MCF 10A (cell line): ENCODE measurements at places on chromosomes 5 and 9. TPM values are rescaled to one million over a fixed set of nuclear protein-coding genes. Genes with fewer than 3 reads are reported as not detected.

DNA sequence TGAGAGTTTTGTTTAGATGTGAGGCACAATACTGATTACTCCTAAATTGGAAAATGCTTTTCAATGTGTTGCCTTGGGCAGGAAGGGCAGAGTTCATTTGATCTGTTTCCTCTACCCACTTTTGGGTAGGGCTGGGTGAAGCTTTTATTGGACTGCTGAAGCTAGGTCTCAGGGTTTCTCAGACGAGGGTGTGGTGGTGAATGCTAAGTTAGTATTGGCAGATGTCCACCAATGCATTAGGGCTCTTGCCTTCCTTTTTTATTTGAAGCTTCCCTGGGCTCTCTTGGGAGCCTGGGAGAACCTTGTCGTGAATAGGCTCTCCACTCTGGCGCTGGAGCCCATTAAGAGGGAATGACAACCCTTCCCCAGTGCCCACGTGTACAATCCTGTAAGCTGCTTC is 23.1 kb downstream of the SPTAN1 start:
- H3K4me1 ChIP-seq: peaks cover 20% of the 10 kb centered on the region
- DNase-seq: no peak
- H3K36me3 ChIP-seq: peaks cover 94% of the 10 kb centered on the region

DNA sequence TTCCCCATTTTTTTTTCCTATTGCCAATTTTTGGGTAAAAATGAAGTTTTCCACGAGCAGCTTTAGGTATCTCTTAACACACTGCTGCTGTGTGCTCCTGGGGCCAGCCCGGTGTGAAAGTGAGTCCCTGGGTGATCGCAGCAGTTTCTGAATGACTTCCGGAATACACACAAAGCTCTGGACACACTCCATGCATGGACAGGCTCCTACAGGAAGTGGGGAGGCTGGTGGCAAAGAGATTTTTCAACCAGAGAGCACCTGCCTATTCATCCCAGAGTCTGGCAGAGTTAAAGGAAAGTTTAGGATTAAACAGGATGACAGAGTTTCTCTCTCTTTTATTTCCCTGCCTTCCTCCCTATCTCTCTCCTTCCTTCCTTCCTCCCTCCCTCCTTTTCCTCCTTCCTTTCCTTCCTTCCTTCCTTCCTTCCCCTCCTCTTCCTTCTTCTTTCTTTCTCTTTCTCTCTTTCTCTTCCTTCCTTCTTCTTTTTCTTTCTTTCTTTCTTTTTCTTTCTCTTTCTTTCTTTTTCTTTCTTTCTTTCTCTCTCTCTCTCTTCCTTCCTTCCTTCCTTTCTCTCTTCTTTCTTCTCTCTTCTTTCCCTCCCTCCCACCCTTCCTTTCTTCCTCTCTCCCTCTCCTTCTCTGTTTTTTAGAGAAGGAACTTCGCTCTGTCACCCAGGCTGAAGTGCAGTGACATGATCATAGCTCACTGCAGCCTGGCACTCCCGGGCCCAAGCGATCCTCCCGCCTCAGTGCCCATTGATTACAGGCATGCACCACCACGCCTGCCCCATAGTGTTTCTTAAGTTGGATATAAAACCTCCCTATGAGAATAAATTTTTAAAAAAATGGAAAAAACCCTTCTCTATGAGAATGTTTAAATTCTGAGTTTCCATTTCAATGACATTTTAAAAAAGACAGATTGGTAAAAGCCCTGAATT is 38.7 kb upstream of the UBTD2 start:
- H3K4me3 ChIP-seq: no peak overlapping the region
- peaks cover 20% of the 10 kb centered on the region for H3K4me1 ChIP-seq

DNA sequence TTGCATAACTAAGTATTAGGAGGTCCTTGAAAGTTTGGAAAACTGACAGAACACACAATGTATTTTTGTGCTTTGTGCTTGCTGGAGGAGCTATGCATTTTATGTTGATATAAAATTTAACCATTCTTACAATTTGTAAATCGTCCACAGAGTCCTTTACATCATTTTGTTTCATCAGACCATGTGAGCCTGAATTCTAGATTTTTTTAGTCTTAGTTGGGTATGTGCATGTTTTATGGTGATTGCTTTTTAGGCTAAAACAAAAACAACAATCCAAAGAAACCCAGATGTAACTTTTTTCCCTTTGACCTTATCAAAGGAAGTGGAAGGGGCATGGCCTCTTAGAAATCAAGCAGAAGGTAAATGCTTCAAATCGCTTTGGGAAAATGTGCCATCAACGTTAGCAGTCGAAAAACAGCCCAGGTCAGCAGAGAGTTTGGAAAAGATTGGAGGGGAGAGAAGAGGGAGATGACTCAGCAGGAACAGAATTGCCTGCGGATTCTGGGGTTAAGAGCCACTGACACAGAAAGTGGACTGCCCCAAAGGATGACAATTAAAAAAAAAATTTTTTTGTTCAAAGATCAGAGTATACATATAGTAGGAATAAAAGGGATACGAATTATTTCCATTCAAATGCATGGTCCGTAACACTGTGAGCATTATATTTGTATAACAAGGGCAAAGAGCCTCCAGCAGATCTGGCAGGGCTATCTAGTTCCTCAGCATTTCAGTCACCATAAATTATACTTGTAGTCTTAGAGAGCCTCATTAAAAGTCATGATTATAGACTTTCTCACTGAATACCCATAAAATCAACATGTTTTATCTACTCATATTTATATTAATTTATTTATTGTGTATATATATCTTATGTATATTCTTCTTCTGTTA is 253.5 kb upstream of the HAPLN1 start:
- no peak overlapping the region for H3K4me3 ChIP-seq
- H3K27me3 ChIP-seq: peaks cover 44% of the 10 kb centered on the region

GRCh38 chr9:122954253-122954691 is 13.5 kb downstream of the RABGAP1 start:
- H3K36me3 ChIP-seq: peaks cover 7% of the 10 kb centered on the region
- peak overlapping the region; percentile 76 for H3K27ac ChIP-seq
- H3K27me3 ChIP-seq: no peaks in the 10 kb centered on the region
- peak overlapping the region; percentile 33 for H3K4me3 ChIP-seq

DNA sequence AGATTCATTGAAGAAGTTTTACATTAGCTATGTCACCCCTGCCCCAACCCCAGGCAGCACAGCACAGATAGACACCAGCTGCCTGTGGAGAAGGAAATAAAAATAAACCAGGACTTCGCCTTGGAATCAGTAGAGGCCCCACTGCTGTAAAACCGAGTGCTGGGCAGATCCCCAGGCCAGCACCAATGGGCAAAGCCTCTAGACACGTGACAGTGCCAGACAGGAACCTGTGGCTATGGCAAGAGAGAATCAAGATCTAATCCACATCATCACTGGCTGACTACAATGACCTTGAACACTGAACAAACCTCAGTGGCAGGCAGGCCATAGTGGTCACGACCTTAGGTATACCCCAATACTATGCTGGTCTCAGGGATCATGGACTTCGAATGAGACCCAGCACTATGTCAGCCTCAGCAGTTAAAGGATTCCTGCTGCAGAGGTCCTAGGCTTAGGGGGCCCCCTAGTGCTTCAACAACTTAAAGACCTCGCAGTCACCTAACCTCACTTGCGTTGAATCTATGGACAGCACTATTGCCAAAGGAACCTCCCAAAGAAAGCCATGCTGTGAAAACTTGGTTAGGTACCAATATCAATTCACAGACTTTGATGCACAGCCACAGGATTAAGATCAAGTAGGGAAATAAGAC is 2118.6 kb upstream of the C9orf72 start:
- no peaks in the 10 kb centered on the region for H3K27me3 ChIP-seq
- no peak overlapping the region for H3K4me3 ChIP-seq

DNA sequence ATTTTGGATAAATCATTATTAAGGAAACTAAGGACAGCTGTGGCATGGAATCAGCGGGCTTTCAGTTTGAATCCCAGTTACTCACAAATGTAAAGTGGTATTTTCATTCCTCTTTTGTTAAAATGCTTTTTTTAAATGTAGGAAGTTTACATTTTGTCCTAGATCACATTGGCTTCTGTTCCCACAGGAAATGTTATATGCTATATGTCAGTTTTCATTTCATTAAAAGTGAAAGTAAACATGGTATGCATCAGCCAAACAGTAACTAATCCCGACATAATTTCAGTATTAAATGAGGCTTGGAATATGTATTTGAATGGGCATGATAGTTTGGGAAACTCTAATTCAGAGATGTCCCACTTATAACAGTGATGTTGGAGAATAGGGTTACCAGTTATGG is 18.6 kb upstream of the SMIM15 start:
- no peak overlapping the region for H3K4me3 ChIP-seq
- no peak for DNase-seq
- no peaks in the 10 kb centered on the region for H3K27me3 ChIP-seq
- no peaks in the 10 kb centered on the region for H3K36me3 ChIP-seq
- H3K27ac ChIP-seq: no peak overlapping the region
- H3K4me1 ChIP-seq: no peaks in the 10 kb centered on the region

- H3K4me1 ChIP-seq: no peaks in the 10 kb centered on the region
- DNase-seq: peak; percentile 9
- no peaks in the 10 kb centered on the region for H3K36me3 ChIP-seq
- no peak overlapping the region for H3K4me3 ChIP-seq
- H3K27ac ChIP-seq: no peak overlapping the region
These were observed 25.9 kb upstream of the TTC39B start for GRCh38 chr9:15332939-15333338.

DNA sequence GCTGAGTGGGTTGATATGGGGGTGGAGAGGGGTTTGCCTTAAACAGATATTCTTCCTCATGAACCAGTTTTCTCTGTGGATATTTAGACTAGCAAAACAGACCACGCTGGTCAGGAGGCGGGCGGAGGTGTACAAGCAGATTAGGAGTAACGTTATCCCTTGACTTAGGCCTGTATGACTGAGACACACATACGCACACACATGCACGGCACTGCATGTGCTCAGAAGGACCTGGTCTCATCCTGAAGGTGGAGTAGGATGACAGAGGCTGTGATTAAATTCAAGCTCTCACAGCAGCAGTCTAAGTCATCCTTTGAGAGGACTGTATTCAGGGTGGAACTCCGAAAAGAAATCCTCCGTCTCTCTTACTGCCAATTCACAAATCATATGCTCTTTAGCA is 209.7 kb downstream of the DIRAS2 start:
- peaks cover 73% of the 10 kb centered on the region for H3K27me3 ChIP-seq
- no peaks in the 10 kb centered on the region for H3K36me3 ChIP-seq
- no peaks in the 10 kb centered on the region for H3K4me1 ChIP-seq

GRCh38 chr9:38036359-38037084 is 32.5 kb downstream of the SHB start:
- H3K27ac ChIP-seq: peak overlapping the region; percentile 86
- no peak overlapping the region for H3K4me3 ChIP-seq
- H3K36me3 ChIP-seq: no peaks in the 10 kb centered on the region
- peaks cover 31% of the 10 kb centered on the region for H3K4me1 ChIP-seq
- H3K27me3 ChIP-seq: no peaks in the 10 kb centered on the region

DNA sequence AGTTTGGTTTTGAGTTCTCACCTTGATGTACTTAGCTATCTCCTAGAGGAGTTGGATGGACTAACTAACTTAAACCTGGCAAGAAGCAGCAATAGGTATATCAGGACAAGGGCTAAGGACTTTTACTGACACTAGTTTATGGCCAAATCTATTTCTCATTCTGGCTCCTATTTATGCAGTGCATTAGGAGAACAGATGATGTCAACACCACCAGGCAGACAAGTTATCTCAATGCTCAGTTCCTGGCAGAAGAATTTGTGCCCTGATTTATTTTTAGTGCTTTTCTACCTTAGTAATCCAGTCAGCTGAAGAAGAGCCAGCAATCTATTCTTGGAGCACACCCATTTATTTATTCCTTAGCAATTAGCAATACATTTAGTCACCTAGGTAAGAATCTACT is 30.7 kb upstream of the MYOT start:
- DNase-seq: no peak
- H3K36me3 ChIP-seq: no peaks in the 10 kb centered on the region
- H3K4me1 ChIP-seq: peaks cover 11% of the 10 kb centered on the region
- no peak overlapping the region for H3K27ac ChIP-seq
- H3K4me3 ChIP-seq: no peak overlapping the region

GBGT1 gene
- not detected in 2 replicates for total RNA-seq

ZDHHC11B gene
- 0.17 TPM in 1 of 2 replicates, not detected in the other for total RNA-seq

CARTPT gene
- not detected in 2 replicates for total RNA-seq
